ENCODE measurements at places on chromosomes 3 and 15. TPM values are rescaled to one million over a fixed set of nuclear protein-coding genes. Genes with fewer than 3 reads are reported as not detected.

LRRC31 gene
- not detected for total RNA-seq

SETD5 gene
- 162 TPM for total RNA-seq

PLXND1 gene
- total RNA-seq, result 3.7 TPM

DNA sequence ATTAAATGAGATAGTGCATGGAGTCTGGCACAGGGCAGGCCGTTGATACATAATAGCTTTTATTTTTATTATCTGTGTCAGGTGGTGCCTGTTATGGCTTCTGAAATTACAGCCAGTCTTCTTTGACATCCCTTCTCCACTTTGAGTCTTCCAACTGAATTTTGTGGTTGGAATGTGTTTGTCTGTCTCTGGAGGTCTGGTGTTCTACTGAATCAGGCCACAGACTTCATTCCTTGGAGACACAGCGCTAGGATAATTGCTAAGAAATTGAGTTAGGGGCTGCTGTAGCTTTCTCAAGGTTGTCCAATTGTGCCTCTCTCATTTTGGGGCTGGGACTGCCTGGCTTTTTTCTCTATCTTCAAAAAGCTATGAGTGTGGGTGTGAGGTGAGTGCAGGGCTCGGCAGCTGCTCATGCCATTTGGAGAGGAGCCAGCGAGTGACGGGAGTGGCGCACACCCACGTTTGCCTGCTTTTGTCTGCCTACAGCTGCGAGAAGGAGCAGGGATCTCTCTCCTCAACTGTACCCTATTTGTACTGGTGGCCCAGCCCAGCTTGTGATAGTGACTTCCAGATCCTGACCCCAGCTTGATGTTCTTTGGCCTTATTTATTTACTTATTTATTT, 49.8 kb upstream of the SYN2 start:
- no peaks in the 10 kb centered on the region for H3K36me3 ChIP-seq
- H3K27ac ChIP-seq, result no peak overlapping the region
- H3K4me3 ChIP-seq, result no peak overlapping the region

GRCh38 chr3:72233571-72233970, 448.6 kb upstream of the PROK2 start:
- no peak overlapping the region for H3K27ac ChIP-seq
- H3K4me1 ChIP-seq, result peaks cover 14% of the 10 kb centered on the region
- H3K4me3 ChIP-seq, result no peak overlapping the region
- DNase-seq, result no peak
- no peaks in the 10 kb centered on the region for H3K36me3 ChIP-seq

All from activated B cell treated with CpG ODN at 0.5 μM for 24 hours (primary cell).